ENCODE measurements at places on chromosomes 16 and 17.

- peak; percentile 26 for DNase-seq
Measured at GRCh38 chr16:9033125-9033830, 58.2 kb upstream of the HAPSTR1 start.

- no peak for DNase-seq
Measured at GRCh38 chr17:64066716-64067115, 46.3 kb upstream of the ICAM2 start.

DNA sequence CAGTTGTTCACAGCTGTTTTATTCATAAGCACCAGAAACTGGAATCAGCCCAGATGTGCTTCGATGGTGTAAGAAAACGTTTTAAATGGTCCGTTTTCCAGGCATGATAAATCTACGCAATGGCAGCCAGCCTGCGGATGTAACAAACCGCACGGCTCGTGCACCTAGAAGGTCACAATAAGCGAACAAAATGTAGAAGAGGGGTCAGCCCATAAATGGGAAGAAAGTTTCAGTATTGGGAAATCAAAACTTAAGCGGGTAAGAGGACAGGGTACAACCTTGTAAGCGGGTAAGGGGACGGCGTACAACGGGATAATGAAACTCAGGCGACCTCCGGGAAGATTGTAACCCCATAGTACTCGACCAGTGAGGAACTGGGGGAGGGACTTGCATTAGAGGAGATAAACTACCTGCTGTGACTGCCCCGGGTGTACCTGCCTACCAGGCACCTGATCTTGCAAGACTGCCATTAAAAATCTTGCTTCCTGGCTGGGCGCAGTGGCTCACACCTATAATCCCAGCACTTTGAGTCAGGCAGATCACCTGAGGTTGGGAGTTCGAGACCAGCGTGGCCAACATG is 66.6 kb downstream of the ANKRD11 start:
- no peak for DNase-seq

DNA sequence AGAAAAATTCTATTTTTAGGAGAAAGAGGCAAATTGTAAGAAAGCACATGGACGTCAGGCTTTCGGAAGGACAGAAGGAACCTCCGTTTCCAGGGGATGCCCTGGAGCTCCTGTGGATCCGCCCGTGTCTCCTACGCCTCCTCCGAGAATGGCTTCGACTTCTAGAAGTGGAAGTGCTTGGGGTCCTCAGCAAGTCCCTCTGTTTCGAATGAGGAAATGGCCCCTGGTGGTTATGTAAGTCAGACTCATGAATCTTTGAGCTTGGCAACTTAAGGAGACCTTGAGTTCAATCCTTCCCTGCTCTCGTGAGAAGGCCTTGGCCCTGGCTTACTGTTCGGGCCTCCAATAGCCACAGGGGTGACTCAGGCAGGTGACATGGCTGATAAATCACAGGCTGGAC is 38.9 kb downstream of the COX4I1 start:
- DNase-seq, result no peak

Measured in PC-9 (cell line).